Cardiac septum (tissue), 1 donor: ENCODE measurements at places on chromosomes 2 and 18. TPM values are rescaled to one million over a fixed set of nuclear protein-coding genes. Genes with fewer than 3 reads are reported as not detected.

CRYGD gene
- total RNA-seq, result not detected

DNA sequence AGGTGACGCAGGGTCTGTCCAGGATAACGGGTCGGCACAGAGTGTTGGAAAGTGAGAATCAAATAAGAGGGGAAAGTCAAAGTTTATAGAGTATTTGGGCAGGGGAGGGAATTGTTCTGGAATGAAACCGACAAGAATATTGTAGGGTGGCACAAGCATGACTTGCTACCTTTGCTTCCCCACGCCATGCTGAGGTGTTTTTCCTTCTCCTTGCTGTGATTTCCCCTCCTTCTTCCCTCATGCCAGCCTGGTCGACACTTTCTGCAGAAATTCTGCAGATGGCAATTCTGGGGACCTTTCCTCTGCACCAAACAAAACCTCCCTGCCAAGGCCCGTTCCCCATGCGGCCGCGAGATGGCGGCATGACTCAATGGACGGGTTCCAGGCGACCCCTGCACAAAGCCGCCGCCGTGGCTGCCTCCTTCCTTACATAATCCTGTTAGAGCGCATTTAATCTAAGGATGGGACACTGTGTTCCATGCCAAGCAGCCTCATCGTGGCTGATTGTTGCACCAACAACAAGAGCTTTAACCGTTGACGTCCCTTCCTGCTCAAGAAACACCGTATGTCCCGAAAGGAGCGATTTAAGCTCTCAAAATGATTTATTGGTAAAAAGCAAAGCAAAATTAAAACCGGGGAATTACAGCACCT lies at the start of gene MRO:
MRO (minus strand) TSS at position 289 of the 651 bp plus-strand sequence. CDS start 10,616 bp downstream, outside the sequence.
- DNase-seq, result peak; percentile 94

DNA sequence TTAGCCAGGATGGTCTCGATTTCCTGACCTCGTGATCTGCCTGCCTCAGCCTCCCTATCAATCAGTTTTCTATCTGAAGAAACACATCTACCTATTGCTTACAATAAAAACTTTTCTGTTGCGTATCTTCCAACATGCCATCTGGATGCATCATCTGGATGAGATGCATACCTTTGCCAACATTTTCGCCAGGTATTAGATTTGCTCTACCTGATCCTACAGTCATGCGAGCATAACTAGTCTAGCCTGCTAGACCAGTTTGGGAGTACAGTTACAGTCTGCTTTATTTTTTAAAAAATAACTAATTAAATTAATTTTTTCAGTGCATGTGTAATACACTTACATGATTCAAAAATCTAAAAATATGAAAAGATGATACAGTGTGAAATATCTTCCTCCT lies 334.0 kb upstream of the MEX3C start:
- DNase-seq, result no peak

DNA sequence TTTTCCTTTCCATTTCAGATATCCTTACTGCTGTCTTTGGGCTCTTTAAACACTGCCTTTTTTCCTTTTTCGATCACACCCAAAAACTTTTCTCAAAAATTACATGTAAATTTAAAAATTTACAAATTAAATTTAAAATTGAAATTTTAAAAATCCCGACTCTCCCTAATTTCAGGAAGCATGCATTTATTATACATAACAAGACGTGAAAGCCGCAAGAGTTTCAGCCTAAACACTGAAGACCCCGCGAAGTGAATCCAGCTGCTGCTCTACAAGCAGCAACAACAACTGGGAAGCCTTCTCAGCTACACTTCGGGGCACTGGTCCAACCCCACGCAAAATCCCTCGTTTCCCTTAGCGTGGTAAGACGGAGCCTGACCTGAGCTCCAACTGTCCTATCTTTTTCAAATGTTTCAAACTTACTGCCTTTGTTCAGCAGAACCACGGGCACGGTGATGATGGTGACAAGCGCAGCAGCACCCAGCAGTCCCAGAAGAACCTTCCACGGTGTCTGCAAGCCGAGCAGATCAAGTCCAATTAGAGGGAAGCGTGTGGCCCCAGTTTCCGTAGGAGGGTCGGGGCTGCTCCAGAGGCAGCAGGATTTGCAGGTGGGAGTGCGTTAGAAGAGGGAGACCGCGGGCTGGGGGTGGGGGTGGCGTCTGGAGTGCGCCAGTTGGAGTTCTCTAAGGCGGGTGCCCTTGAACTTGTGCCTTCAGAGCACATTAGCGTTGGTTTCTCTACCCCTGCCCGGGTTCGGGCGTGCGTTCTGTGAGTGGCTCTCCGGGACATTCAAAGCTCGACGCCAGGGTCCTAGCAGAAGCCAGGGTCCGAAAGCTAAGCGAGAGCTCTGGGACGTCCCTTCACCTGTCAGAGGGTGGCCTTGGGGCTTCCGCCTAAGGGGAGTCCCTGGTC lies 783 bp downstream of the DPP4 start:
- DNase-seq, result no peak

- no peak for DNase-seq
These were observed 333.0 kb downstream of the CLIP4 start for GRCh38 chr2:29448096-29448688.

DNA sequence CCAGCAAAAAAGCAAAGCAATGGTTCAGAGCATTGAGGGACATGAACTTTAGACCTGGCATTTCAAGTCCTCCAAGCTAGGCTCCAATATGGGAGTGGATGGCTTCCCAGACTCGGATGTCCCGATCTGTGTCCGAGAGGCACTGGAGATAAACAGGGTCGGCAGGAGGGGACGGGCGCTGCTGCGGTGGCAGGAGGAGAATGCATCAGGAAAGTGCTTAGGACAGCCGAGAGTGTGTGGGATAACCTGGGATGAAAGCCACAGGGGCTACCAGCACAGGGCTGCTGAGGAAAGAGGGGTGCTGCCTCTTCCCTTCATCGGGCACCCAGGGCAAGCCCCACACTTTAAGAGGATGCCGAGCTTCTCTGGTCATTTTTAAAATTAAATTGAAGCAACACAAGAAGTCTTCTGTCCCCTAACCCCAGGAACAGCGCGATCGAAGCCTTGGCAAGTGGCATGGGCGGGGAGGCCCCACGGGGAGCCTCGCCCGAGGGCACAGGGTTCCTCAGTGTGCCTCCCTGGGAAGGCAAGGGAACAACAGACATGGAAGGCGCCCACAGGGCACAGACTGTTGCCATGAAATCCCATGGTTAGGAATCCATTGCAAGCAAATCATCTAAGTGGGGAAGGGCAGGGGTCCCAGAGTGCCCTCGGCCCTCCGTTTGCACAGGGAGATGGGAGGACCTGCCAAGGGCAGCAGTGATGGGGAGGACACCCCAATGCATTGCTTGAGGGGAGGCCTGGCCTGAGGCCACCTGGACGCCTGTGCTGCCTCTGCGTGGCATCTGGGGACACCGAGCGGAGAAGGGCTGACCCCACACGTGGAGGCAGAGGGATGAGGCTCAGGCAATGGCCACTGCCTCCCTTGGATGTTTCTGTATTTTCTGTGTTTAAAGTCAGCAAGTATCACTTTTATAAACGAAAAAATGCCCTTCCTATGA lies 78.5 kb upstream of the GPC1 start:
- peak; percentile 58 for DNase-seq

- no peak for DNase-seq
These were observed 137.5 kb downstream of the NDUFA10 start for GRCh38 chr2:239887604-239888003.
